ENCODE measurements at places on chromosomes 7 and 10.

DNA sequence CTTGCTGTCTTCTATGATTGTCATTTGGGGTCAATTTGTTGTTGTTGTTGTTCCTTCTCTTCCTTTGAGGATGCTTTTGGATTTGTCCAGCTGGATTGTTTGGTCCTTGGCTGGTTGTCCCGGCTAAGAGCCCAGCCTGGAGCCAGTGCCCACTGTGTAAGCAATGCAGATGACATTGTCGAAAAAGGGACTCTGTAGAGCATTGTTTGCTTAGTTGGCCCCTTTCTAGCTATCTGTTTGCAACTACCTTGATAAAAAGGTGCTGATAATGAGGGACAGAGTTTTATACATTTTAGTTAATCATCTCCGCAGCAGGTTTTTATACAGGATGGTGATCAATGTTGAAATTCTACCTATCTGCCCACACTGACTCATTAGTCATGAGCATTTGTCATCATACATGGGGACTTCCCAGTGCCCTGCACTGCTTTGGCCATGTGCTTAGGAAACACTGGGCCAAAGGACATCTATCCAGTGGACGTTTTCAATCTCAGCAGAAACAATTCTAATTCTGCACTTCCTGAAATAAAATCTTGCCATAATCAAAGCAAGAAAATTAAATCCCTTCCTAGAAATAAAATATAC is 311.9 kb downstream of the GRM8 start:
- no peak for DNase-seq

DNA sequence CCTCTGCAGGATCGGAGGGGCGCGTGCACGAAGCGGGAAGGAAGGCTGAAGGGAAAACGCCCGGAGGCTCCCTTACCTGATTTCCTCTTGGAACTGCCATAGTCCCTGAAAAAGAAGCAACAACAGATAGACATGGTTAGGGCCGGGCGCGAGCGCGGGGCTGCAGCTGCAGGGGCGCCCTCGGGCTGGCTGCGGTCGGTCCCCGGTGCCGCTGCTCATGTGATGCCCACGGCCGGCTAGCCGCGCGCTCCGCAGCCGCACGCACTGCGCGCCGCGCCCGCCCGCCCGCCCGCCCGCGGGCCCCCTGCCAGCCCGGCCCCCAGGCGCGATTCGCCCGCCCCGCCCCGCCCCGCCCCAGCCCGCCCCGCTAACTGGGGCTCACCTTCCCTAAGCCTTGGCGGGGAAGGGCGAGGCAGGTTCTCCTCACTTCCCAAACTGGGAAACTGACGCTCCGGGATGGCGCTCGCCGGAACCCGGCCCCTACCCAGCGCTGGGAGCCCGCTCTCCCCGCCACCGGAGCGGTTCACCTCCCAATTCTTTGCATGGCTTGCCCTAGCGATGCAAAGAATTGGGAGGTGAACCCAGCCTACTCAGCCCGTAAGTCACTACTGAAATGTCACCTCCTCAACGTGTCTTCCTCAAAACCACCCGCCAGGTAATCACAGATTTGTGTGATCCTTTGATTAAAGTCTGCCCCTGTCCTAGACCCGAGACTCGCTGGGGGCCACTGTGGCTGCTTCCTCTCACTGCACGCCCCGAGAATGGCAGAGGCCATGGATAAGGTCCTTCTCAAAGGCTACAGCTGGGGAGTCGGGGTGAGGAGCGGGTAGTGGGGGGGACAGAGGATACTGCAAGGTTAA is 162.2 kb downstream of the SH3PXD2A start:
- DNase-seq: peak; percentile 34

DNA sequence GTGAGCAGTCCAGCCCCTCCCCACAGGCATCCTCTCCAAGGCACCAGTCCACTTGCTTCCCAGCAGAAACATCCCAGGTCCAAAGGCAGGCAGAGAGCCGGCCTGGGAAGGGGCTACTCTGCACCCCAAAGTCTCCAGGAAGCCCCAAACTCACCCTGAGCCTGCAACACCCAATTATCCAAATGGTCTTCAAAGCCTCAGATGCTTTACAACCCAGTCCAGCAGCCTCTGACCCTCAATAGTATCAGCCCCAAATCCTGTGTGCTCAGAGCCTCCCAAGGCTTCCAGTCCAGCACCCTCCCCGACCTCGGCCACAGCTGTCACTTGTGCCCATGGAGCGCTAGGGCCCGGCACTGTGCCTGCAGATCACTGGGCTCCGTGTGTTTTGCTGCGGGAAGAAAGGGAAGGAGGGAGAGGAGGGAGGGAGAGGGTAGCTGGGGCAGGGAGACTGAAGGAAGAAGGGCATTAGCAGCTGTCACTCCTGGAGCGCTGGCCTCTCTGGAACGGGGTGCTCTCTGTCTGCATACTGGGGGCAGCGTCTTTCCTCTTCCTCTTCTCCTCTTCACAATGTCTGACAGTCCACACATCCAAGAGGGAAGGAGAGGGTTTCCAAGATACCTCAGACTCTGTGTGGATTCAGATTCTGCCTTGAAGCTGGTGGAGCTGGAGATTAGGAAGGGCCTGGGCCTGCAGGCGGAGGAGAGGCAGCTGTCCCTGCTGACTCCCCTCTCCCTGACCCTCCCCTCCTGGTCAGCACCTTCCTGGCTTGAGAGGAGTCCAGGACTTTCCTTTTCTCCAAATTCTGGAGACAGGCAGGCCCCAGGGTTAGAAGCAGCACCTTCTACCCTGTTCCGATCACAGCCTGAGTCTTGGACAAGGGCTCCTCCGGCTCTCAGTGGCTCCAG is 13.2 kb downstream of the CALML5 start:
- no peak for DNase-seq

DNA sequence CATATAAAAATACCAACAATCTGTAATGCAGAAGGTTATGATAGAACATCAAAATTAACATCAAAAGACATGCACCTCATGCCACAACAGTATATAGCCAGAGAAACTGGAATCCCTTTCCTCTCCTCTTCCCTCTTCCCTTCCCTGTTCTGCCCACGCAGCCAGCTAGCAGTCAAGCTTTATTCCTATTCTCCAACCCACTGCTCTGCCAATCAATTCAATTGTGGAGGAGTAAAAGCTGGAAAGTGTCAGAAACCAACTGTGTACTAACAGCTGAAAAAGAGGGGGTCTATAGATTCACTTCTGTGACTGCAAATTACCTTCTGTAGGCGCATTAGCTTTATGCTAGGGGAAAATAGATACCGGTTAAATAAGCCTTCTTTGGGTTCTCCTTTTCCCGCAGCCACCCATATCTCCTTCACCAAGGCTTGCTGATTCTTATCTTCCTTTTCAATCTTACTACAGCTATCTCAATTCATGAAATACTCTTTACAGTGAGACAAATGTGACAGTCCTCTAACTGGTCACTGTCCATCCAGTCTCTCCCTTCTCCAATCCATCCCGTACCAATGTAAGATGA is 16.3 kb downstream of the ABI1 start:
- no peak for DNase-seq

DNA sequence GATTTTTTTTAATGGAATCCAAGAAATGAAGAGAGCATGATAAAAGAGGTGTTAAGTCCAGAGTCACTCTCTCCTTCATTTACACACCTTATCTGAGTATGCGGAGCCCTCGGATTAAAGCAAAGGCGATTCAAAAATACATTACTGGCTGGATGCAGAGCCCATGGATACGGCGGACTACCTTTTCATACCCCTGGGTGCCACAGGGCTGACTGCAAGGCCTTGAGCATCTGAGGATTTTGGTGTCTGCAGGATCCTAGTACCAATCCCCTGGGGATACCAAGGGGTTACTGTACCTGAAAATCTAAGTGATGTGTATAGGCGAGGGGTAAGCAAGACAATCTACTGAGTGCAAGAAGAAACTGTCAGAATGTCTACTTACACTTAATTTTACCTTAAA is 20.5 kb downstream of the PIP4K2A start:
- DNase-seq: no peak

GRCh38 chr10:5544216-5544805 is 19.6 kb downstream of the CALML3 start:
- no peak for DNase-seq

GRCh38 chr7:81300753-81301152 is 381.9 kb upstream of the SEMA3C start:
- DNase-seq: no peak

- no peak for DNase-seq
These were observed 110.4 kb downstream of the COL28A1 start for GRCh38 chr7:7425321-7425720.

- no peak for DNase-seq
These were observed 12.0 kb downstream of the IFRD1 start for GRCh38 chr7:112462236-112462635.

DNA sequence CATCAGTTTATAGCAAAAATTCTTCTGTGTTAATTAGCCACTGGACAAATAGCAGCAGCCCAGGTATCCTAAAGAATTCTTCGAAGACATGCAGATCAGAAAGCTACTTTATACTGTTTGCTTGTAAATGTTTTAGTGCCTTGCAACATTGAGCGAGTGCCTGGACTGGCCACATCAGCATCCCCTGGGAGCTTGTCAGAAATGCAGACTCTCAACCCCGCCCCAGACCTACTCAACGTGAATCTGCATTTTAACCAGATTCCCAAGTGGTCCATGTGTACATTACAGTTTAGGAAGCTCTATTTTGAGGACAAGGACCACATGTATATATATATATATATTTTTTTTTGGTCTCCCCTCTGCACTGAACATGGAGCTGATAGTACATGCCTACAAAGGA is 18.5 kb upstream of the PLEKHS1 start:
- no peak for DNase-seq

Measured in anterior cingulate cortex (tissue), 58 donors.